ENCODE measurements at places on chromosomes 3 and 15.

GRCh38 chr15:89670971-89671560, 8.1 kb downstream of the PLIN1 start:
- H3K4me3 ChIP-seq: no peak overlapping the region
- H3K27me3 ChIP-seq: no peaks in the 10 kb centered on the region
- H3K36me3 ChIP-seq: no peaks in the 10 kb centered on the region
- no peak overlapping the region for H3K27ac ChIP-seq
- peaks cover 8% of the 10 kb centered on the region for H3K4me1 ChIP-seq

DNA sequence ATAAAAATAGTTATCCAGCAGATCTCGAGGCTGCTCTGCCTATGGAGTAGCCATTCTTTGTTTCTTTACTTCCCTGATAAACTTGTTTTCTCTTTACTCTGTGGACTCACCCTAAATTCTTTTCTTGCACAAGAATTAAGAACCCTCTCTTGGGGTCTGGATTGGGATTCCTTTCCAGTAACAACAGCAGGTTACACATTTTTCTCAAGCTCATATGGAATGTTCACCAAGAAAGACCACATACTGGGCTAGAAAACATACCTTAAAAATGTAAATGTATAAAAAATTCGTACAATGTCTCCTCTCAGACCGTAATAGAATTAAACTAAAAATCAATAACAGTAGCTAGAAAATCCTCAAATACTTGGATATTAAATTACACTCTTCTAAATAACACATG, 299.2 kb downstream of the CNTN3 start:
- H3K4me1 ChIP-seq: no peaks in the 10 kb centered on the region
- H3K4me3 ChIP-seq: no peak overlapping the region

GRCh38 chr15:74402337-74402841, 31.4 kb downstream of the SEMA7A start:
- DNase-seq: no peak
- H3K4me1 ChIP-seq: peaks cover 27% of the 10 kb centered on the region
- no peaks in the 10 kb centered on the region for H3K27me3 ChIP-seq
- no peaks in the 10 kb centered on the region for H3K36me3 ChIP-seq
- H3K4me3 ChIP-seq: no peak overlapping the region
- no peak overlapping the region for H3K27ac ChIP-seq

- H3K27ac ChIP-seq: no peak overlapping the region
- no peaks in the 10 kb centered on the region for H3K4me1 ChIP-seq
- peak; percentile 6 for DNase-seq
- no peak overlapping the region for H3K4me3 ChIP-seq
- no peaks in the 10 kb centered on the region for H3K27me3 ChIP-seq
These were observed 49.9 kb upstream of the KLF13 start for GRCh38 chr15:31276596-31277298.

- no peaks in the 10 kb centered on the region for H3K4me1 ChIP-seq
- DNase-seq: no peak
- H3K27ac ChIP-seq: no peak overlapping the region
- H3K36me3 ChIP-seq: no peaks in the 10 kb centered on the region
These were observed 26.6 kb downstream of the CGGBP1 start for GRCh38 chr3:88032245-88032644.

DNA sequence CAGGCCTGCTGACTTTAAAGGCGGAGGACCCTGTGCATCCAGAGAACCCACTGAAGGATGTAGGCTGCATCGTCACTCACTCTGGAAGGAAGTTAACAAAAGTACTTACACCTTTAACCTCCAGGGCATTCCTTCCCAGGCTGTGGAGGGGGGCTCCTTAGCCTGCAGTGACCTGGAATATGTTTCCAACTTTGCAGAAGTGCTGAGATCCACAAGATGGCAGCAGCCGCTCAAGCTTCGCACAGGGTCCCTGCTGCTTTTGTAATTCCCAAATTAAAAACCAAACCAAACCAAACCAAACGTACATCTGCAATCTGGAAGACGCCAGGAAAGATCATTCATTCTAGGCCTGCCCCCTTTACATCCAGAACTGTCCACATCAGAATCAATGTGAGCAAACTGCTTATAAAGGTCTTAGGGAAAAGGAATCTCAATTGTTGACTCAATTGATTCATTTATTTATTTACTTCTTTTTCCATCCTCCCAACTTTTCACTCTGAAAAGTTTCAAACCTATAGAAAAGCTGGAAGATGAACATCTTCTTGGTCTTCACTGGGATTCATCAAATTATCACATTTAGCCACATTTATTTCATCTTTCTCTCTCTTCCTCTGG, 70.5 kb upstream of the KLHL25 start:
- H3K27me3 ChIP-seq: no peaks in the 10 kb centered on the region
- H3K36me3 ChIP-seq: no peaks in the 10 kb centered on the region
- no peaks in the 10 kb centered on the region for H3K4me1 ChIP-seq

DNA sequence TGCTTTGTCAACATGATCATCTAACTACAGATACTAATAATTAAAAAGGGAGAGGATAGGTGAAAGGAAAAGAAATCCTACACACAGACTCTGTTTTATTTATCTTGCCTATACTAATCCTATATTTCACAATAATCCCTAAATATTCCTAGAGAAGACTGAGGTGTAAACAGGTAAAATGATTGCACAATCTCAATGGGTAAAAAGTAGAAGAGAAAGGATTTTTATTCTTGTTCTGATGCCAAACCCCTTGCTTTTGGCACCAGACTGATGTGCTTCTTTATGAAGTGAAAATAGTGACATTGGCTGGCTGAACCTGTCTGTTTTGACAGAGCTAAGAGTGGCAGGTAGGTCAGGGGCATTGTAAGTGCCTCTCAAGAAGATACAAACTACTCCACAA, 101.9 kb upstream of the ZPLD1 start:
- no peaks in the 10 kb centered on the region for H3K36me3 ChIP-seq
- H3K27me3 ChIP-seq: no peaks in the 10 kb centered on the region
- no peak overlapping the region for H3K4me3 ChIP-seq
- H3K4me1 ChIP-seq: no peaks in the 10 kb centered on the region
- no peak for DNase-seq

DNA sequence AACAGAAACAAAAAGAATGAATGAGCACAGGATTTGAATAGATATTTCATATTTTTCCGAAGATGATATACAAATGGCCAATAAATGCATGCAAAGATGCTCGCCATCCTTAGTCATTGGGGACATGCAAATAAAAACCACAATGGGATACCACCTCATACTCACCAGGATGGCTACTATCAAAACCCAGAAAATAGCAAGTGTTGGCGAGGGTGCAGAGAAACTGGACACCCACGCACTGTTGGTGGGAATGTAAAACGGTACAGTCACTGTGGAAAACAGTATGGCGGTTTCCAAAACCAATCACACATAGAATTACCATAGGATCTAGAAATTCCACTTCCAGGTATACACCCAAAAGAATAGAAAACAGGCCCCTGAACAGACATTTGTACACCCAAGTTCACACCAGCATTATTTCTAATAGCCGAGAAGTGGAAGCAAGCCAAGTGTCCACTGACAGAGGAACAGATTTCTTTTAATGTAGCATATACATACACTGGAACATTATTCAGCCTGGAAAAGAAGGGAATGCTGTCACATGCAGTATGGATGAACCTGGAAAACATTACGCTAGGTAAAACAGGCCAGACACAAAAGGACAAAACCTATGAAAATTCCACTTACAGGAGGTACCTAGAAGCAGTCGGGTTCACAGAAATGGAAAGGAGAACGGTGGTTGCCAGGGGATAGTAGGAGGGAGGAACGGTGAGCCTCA, 3.6 kb downstream of the RNF168 start:
- H3K36me3 ChIP-seq: no peaks in the 10 kb centered on the region
- no peak for DNase-seq
- no peaks in the 10 kb centered on the region for H3K27me3 ChIP-seq

GRCh38 chr3:99982650-99983049, 131.7 kb downstream of the FILIP1L start:
- no peak overlapping the region for H3K27ac ChIP-seq
- DNase-seq: no peak
- H3K4me3 ChIP-seq: no peak overlapping the region
- no peaks in the 10 kb centered on the region for H3K36me3 ChIP-seq
- H3K4me1 ChIP-seq: peaks cover 1% of the 10 kb centered on the region
- no peaks in the 10 kb centered on the region for H3K27me3 ChIP-seq

- H3K27ac ChIP-seq: no peak overlapping the region
- H3K4me3 ChIP-seq: no peak overlapping the region
- H3K36me3 ChIP-seq: no peaks in the 10 kb centered on the region
- no peaks in the 10 kb centered on the region for H3K4me1 ChIP-seq
- H3K27me3 ChIP-seq: no peaks in the 10 kb centered on the region
These were observed 296.5 kb downstream of the SLC9A9 start for GRCh38 chr3:143551761-143552160.

DNA sequence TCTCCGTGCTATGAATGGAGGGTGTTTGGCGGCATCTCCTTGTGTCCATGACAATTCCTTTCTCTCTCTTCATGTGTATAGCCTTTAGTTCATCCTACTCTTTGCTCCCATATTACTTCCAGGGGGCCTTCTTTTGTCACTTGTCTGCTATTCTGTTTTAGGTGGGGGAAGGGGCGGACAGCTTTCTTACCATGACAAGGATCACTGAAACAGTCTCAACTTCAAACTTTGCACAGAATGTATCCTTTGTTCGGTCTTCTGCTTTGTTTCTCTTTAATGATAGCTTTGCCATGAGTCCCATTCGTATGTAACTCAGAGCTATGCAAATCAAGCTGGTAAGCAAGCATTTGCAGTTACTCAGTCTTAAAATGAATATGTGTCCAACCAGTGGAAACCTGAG, 294.2 kb downstream of the TIGIT start:
- H3K36me3 ChIP-seq: no peaks in the 10 kb centered on the region
- no peak overlapping the region for H3K4me3 ChIP-seq
- H3K27me3 ChIP-seq: no peaks in the 10 kb centered on the region

DNA sequence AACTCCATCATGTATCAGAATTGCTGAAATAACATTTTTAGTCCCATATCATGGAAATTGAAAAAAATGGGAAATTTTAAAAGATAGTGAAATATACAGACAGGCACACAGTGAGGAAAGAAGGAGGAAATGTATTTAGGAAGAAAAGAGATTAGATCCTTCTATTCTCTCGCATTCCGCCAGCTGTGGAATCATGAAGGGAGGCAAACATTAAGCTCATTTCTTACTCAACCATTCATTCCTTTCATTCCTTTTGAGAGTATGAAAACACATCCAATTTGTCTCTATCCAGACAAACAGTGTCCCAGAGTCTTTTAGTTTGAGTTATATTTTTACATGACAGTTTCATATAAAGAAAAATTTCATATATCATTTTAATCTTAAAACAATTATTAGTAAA, 52.5 kb upstream of the KCNMB2 start:
- H3K27me3 ChIP-seq: no peaks in the 10 kb centered on the region
- H3K27ac ChIP-seq: no peak overlapping the region
- H3K4me3 ChIP-seq: no peak overlapping the region
- DNase-seq: no peak
- H3K36me3 ChIP-seq: no peaks in the 10 kb centered on the region

DNA sequence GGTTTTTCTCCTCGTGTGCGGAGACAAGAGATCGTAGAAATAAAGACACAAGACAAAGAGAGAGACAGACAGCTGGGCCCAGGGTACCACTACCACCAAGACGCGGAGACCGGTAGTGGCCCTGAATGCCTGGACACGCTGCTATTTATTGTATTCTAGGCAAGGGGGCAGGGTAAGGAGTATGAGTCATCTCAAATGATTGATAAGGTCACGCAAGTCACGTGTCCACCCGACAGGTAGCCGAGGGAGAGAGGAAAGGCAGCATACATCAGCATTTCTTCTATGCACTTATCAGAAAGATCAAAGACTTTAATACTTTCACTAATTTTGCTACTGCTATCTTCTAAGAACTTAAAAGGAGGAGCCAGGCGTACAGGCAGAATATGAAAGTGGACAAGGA, 28.2 kb downstream of the MYL3 start:
- no peaks in the 10 kb centered on the region for H3K36me3 ChIP-seq
- no peak overlapping the region for H3K4me3 ChIP-seq
- DNase-seq: no peak
- no peak overlapping the region for H3K27ac ChIP-seq
- no peaks in the 10 kb centered on the region for H3K27me3 ChIP-seq
- H3K4me1 ChIP-seq: no peaks in the 10 kb centered on the region

- H3K4me3 ChIP-seq: peak within 1 kb of the TSS; percentile 39
- H3K27me3 ChIP-seq: no peaks in the 10 kb centered on the region
- H3K36me3 ChIP-seq: no peaks in the 10 kb centered on the region
- H3K4me1 ChIP-seq: peaks cover 4% of the 10 kb centered on the region
- H3K27ac ChIP-seq: peak within 1 kb of the TSS; percentile 86
These were observed at the start of gene GPR62 for GRCh38 chr3:51955175-51955892. GPR62 (plus strand) TSS chr3:51955381; CDS start chr3:51955653, 272 bp downstream.

DNA sequence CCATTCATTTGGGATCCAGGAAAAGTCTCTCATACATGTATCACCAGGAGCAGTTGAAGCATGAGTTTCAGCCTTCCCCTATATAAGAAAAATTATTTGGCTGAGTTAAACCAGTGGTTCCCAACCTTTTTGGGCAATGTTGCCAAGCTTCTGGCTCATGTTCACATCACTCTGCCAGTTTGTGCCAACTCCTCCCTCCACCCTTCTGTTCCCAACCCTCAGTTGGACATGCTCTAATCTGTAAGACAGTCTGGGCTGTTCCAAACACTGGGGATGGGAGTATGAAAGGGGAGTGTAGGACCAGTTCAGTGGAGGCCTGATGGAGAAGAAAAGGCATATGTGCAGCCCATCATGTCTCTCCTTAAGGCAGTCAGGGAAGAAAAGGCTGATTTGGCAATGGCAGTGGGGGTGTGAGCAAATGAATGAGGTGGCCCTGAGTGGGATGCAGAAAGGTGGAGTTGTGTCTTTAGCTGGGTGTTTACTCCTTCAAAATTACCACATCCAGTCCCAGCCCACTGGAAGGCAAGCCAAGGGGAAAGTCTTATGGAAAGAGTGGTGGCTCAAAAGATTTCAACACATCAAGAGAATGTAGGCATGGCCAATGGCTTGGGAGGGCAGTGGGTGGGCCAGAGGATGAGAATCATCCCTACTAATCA, 32.0 kb upstream of the PRICKLE2 start:
- H3K4me1 ChIP-seq: peaks cover 18% of the 10 kb centered on the region
- H3K36me3 ChIP-seq: no peaks in the 10 kb centered on the region
- no peaks in the 10 kb centered on the region for H3K27me3 ChIP-seq
- no peak overlapping the region for H3K4me3 ChIP-seq
- H3K27ac ChIP-seq: no peak overlapping the region

- H3K27me3 ChIP-seq: no peaks in the 10 kb centered on the region
- no peaks in the 10 kb centered on the region for H3K36me3 ChIP-seq
- peak overlapping the region; percentile 72 for H3K27ac ChIP-seq
- H3K4me3 ChIP-seq: no peak overlapping the region
These were observed 127.2 kb upstream of the STT3B start for GRCh38 chr3:31405515-31405914.

DNA sequence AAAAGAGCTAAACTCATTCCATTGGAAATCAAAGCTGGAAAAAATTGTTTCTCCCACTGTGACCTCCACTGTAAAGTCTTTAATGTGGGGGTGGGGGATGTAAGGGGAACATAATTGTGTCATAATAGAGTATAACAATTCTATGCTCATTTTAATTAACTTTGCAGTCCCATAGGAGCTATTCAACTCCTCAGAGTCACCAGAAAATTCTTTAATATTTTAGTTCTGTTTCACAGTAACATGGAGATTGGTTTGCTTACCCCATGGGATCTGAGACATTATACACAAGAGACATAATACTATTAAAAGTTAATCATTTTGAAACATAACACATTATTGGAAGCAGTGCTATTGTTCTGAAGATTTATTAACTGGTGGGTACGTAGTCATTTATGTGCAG, 765.9 kb upstream of the GRM7 start:
- DNase-seq: no peak
- H3K4me3 ChIP-seq: no peak overlapping the region
- H3K4me1 ChIP-seq: no peaks in the 10 kb centered on the region
- no peaks in the 10 kb centered on the region for H3K27me3 ChIP-seq
- no peaks in the 10 kb centered on the region for H3K36me3 ChIP-seq
- no peak overlapping the region for H3K27ac ChIP-seq

Data from ovary (tissue), 10 donors.